ENCODE measurements at places on chromosomes 12 and 14. TPM values are rescaled to one million over a fixed set of nuclear protein-coding genes. Genes with fewer than 3 reads are reported as not detected.

The CCDC175 gene
- not detected for total RNA-seq

The APEX1 gene
- 116 TPM for total RNA-seq

The HCAR2 gene
- total RNA-seq, result 3.3 TPM

The KRT79 gene
- not detected for total RNA-seq
